Activated CD4-positive, alpha-beta T cell treated with anti-CD3 and anti-CD28 coated beads, Interleukin-2, Interleukin-4, amounts not matched to agents 100 ng/mL and 50 ng/mL, durations not matched to agents 16 hours and 8 hours (primary cell): ENCODE measurements at places on chromosomes 4 and X.
A peak's percentile ranks its signal among the peaks of the same experiment; 100 is the strongest.

DNA sequence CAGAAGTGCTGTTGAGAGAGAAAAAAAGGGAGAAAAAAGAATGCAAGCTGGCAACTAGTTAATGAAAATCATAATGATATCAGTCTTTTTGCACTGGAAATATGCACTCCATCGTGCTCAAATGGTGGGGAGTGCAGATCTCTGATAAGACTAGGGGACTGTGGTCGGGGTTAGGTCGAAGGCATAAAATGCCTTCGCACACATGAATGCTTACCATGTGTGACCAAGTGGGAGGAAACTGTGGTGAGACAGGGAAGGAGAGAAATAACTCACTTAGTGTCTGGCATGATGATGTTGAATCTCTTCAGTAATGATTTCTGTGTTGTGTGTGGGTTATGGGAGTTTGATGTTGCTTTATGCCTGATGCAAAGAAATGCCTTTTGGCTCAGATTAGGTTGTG is 358.9 kb downstream of the FBXO8 start:
- DNase-seq, result peak; percentile 6

DNA sequence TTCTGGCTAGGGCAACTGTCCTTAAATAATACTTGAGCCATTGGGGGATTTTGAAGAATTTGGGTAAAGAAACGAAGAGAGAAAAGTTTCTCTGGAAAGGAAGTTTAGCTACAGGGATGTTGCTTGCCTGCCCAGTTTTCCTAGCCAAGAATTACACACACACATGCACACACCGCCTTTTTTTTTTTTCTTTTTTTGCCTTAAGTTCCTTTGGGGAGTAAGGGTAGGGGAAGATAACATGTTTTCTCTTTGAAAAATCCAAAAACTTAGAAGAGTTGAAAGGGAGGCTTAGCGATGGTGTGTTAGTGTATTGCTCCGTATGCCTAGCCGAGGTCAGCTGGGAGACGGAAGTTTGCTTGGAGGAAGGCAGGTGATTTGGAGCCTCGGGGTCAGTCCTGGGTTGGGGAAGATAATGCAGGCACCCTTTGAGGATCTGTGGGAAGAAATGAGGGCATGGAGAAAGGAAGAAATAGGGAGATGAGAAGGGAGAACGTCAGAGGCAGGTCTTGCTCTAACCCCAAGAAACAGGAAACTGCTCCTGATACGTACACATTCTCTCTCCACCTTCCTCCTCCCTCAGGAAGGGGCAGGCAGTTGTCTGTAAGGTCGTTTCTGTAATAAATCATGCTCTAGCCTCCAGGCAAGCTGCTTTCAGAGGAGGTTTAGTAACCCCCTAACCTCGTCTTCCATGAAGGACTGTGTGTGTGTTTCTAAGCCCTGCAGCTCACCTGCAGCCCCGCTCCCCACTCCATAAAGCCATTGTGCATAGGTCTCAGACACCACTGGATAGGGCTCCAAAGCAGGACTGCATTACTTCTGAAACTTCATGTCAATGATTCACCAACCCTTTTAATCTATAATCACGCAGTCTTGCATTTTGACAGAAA is 10.5 kb downstream of the KLF3 start:
- no peak for DNase-seq

- DNase-seq, result no peak
These were observed 297.9 kb downstream of the ARHGAP10 start for GRCh38 chr4:148029781-148030180.

GRCh38 chrX:118016422-118016821 is 100.2 kb downstream of the KLHL13 start:
- DNase-seq, result no peak

GRCh38 chr4:55409468-55410171 is 13.9 kb downstream of the TMEM165 start:
- no peak for DNase-seq

DNA sequence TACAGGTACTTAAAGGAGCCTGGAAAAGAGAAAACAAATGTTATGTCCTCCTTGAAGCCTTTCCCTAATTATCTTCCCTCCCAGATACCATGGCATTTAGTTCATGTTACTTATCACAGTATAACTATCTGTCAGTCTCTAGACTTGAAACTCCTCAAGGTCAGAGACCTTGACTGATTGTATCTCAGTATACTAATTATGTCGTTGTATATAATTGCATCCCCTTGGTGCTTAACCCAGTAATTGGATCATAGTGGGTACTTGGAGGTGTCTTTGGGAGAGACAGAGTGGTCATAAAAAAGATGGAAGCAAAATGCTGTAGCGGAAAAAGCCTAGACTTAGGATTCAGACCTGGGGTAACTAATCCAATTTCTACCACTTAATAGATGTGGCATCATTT is 8.1 kb downstream of the IGBP1 start:
- DNase-seq, result no peak

- DNase-seq, result no peak
These were observed 101.2 kb downstream of the MMRN1 start for GRCh38 chr4:89995814-89996213.

DNA sequence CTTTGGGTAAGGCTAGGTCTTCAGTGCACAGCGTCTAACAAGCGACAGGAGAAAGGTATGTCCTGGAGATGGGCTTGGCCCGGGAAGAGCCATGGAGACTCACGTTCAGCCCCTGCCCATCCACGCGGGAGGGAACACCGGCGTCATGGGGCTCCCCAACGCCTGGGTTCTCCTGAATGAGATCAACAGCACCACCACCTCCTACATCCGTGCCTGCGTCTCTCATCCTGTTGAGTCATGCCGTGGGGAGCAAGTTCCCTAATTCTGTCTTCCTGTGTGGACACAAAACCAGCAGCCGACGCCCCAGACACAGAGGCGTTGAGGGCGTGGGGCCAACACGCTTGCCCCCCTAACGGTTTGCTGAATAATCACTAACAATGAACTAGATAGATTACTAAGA is 20.1 kb upstream of the IL3RA start:
- DNase-seq, result peak; percentile 38

DNA sequence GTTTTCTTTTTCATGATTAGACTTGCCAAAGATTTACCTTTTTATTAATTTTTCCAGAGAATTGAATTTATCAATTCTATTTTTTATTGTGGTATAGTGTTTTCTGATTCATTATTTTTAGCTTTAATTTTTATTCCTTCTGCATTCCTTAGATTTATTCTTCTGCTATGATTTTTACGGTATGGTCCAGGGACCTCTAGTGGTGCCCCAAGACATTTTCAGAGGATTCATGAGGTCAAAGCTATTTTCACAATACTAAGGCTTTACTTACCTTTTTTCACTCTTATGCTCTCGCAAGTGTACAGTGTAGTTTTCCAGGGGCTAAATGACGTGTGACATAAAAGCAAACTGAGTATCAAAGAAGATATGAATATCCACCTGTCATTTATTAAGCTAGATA is 8.0 kb downstream of the RADX start:
- DNase-seq, result no peak

DNA sequence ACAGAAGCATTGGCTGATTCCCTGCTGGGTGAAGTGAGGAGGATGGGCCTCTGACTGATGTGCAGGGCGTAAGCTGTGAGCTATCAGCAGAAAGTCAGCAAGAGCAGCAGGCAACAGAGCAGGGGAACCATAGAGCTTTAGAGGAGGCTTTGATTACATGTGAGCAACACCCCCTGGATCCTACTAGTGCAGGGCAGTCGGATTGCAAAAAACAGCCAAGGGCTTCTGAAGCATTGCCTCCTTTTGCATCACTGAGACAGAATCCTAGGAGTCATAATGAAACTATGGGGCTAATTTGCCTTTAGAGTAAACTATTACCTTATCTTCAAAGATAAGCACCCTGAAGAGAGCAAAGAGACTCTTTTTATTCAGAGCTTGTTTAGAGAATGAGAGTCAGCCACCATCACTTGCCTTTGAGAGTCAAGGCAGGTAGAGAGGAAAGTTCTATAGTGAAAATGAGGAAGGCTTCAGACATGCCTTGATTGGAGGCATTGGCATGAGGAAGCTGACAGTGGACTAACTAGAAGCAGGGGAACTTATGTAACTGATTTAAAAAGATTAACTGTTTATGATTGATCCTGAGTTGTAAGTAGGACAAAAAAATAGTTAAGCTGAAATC is 420.3 kb downstream of the PDHA2 start:
- DNase-seq, result no peak

DNA sequence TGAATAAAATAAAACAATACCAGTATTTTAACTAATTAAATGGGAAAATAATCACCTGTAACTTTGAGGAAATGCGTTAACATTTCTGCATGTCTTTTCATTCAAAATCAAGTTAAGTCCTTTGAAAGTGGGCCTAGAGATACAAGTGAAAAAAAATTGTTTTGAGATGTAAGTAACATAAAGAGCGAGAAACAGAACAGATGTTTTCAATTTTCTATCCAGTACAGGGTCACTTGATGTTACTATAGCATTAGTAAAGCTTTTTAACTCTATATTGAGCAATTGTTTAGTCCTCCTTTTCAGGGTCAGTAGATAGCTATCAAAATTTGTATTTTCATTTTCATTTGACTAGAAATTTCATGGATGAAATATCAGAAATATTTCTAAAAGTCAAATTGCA is 761.4 kb downstream of the CCSER1 start:
- no peak for DNase-seq

DNA sequence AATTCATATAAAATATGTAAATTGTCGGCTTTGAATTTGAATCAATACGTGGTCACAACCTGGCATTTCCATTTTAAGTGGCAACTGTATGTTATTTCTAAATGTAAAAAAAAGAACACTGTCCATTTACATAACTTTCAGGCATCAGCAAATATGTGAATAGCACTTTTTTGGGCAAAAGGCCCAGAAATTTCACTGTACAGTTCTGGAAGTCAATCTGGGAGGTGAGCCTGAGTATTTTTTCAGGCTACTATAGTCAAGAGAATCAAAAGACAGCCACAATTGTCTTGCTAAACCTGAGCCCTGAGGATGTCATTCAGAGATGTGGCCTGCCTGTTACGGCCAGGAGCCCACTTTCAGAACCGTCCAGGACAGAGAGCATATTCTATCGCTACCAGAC is 543.9 kb upstream of the MAGEB2 start:
- no peak for DNase-seq

- no peak for DNase-seq
These were observed 6.1 kb upstream of the CXorf66 start for GRCh38 chrX:139971394-139971749.

- DNase-seq, result peak; percentile 23
These were observed 1.1 kb upstream of the PGRMC2 start for GRCh38 chr4:128288689-128289106.

DNA sequence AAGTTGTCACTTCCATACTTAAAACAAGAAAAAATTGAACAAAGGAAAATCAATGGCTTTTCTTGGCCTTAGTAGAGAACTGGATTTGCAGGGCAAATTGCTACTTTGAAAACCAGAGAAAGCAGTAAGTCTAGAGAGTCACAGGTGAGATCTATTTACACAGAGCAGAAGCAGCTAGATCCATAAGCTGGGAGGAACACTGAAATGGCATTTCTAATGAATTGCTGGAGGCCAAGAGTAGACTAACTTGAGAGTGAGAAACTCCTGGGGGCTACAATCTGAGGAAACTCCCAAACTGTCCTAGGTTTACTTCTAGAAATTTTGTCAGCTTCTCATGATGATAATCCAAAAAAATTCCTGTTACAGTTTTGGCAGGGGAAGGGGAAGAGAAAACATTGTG is 133.3 kb downstream of the SPCS3 start:
- no peak for DNase-seq

GRCh38 chr4:85737254-85737653 is 262.3 kb downstream of the ARHGAP24 start:
- DNase-seq, result no peak

GRCh38 chr4:26126994-26127393 is 193.8 kb upstream of the RBPJ start:
- no peak for DNase-seq

- DNase-seq, result no peak
These were observed 12.3 kb upstream of the VCX2 start for GRCh38 chrX:8183346-8183745.

- DNase-seq, result no peak
These were observed 660.5 kb upstream of the SPANXN1 start for GRCh38 chrX:144586756-144587155.

GRCh38 chrX:14030174-14030530 is 460 bp upstream of the GEMIN8 start:
- DNase-seq, result no peak

GRCh38 chr4:40514497-40514951 is 115.1 kb downstream of the RBM47 start:
- DNase-seq, result no peak

GRCh38 chr4:88674565-88674964 is 23.1 kb downstream of the NAP1L5 start:
- no peak for DNase-seq
